T-helper 22 cell (primary cell): ENCODE measurements at places on chromosomes 1 and 21.

DNA sequence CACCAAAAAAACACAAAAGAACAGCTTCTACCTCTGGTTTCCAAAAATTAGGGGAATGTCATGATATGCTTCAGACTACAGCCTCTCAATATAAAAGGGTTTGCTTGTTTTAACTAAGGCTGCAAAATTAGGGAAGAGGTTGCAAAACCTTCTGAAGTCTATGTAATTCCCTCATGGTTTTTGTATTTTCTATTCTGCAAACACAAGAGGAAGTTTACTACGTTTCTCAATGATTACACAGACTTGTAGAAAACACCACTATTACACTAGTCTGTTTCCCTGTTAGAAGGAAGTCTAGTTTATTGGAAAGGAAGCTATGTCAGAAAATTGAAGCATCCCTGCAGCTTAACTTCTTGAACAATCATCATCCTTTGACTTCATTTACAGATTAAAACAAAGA lies 229.7 kb upstream of the FMN2 start:
- DNase-seq = no peak

DNA sequence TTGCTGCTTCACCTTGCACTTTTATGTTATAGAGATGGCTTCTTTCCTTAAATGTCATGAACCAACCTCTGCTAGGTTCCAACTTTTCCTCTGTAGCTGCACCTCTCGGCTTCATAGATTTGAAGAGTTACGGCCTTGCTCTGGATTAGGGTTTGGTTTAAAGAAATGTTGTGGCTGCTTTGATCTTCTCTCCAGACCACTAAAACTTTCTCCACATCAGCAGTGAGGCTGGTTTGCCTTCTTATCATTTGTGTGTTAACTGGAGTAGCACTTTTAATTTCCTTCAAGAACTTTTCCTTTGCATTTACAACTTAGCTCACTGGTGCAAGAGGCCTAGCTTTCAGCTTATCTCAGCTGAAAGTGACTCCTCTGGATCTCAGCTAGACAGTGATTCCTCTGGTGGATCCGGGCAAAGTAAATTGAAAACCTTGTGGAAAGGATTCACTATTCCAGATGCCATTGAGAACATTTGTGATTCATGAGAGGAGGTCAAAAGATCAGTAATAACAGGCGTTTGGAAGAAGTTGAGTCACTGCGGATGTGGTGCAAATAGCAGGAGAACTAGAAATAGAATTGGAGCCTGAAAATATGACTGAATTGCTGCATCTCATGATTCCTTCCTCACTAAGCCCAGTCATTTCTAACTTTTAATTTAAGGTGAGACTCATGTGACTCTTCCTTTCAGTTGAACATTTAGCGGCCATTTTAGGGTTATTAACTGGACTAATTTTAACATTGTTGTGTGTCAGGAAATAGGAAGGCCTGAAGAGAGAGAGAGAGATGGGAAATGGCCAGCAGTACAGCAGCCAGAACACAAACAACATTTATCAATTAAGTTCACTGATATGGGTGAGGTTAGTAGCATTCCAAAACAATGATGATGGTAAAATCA lies 16.2 kb upstream of the RGS1 start:
- no peak for DNase-seq

GRCh38 chr1:168320800-168321450 lies 40.2 kb downstream of the TBX19 start:
- no peak for DNase-seq

GRCh38 chr1:190124068-190124467 lies 353.6 kb downstream of the BRINP3 start:
- no peak for DNase-seq

DNA sequence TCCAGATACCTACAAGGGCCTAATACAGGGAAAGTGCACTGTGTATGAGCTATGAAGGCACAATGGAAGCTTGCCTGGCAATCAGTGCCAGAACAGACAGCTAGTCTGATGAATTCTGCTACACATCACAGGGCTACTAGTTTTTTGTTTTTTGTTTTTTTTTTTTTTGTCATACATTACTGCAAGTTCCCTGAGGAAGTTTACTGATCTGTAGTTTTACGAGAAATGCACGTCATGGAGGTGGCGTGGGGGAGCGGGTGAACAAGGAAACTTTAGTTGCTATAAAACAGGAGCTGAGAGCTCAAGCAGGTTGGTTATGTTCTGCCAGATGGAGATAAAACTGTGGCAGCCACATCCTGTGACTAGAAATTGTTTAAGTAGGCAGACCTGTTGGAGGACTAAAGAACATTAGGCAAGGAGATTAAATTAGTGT lies 17.7 kb downstream of the PTPRC start:
- DNase-seq = peak; percentile 85

GRCh38 chr1:224541072-224541790 lies 74.9 kb upstream of the CNIH3 start:
- DNase-seq = no peak

GRCh38 chr1:82560566-82560965 lies 759.8 kb downstream of the ADGRL2 start:
- DNase-seq = no peak

GRCh38 chr1:55140137-55140536 lies 75.0 kb downstream of the USP24 start:
- no peak for DNase-seq

GRCh38 chr1:31617916-31618746 lies 642 bp downstream of the HCRTR1 start:
- DNase-seq = no peak

GRCh38 chr1:233143241-233143640 lies 152.3 kb downstream of the PCNX2 start:
- no peak for DNase-seq

DNA sequence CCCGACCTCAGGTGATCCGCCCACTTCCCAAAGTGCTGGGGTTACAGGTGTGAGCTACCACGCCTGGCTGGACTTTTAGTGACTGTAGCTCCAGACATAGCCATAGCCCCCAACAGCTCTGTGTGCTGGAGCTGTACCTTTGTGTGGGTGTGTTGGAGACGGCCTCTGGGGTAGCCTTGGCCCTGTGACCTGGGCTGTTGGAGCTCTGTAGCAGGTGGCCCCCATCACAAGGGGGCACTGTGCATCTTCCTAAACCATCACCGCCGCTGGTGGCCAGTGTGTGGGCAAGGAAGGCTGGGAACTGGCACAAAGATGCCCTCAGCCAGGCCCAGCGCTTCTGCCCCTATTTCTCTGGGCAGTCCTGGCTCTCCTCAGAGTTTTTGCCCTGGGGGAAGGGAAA lies 38.4 kb upstream of the FOXO6 start:
- DNase-seq = no peak

GRCh38 chr21:38721055-38721454 lies 84.7 kb upstream of the ETS2 start:
- DNase-seq = no peak

DNA sequence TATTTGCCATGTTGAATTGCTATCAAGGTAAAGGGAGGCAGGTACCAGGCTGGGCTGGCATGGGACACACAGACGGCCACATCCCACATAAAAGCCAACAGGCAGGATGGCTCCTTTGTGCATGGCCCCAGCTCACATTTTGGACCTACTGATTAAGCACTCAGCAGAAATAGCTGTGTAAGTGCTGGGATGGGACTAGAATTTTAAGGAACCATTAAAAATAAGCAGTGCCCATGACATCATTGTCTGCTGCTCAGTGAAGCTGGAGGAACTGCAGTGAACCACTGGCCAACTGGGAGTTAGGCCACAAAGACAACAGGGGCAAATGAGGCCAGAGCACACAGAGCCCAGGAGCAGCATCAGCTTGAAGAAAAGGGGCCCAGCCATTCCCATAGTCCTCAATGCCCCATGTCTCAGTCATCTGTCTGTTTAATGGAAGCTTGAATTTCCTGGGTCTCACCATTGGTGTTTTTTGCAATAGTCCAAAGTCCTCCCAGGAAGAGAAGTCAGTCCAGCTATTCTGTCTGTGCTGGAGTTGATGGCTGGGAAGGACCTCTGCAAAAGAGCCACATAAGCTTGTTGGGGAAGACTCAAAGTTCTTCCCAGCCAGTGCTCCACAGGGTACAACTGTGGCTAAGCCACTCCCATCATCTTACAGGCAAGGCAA lies 45.3 kb upstream of the TNR start:
- DNase-seq = no peak

- DNase-seq = no peak
These were observed 88.2 kb upstream of the OLFM3 start for GRCh38 chr1:102084771-102085535.

GRCh38 chr1:23251812-23252211 lies 34.5 kb upstream of the HTR1D start:
- no peak for DNase-seq

DNA sequence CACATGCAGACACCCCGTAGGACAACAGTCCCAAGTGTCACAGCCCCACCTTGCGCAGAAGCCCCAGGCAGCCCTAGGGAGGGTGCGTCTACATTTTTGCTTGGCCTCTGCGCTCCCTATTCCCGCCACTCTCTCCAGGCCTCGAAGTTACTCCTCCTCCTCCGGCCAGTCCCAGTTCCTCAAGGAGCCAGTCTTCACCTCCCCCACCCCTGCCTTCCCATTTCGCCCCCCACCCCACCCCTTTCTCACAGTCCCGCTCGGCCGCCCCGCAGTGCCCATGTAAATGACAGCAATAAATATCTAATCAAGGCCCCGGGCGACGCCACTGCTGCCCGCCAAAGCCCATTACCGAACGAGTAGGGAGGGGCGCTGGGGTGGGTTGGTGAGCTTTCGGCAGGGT lies 3.2 kb downstream of the DMBX1 start:
- DNase-seq = no peak

DNA sequence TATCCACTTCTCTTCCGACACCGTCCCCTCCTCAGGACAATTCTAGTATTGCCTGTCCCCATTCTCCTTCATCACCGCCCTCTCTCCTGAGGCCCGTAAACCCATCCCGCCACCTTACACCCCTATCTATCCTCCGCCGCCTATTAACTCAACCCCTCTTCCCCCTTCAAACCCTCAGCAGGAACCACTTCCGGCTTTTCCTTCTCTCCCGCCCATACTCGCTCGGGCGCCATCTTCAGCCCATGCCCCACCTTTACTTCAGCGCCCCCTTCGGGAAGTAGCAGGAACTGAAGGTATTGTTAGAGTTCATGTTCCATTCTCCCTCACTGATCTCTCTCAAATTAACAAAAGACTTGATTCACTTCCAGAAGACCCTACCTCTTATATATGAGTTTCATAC lies 31.6 kb downstream of the VN1R5 start:
- no peak for DNase-seq

GRCh38 chr21:41970751-41971653 lies 17.2 kb upstream of the C2CD2 start:
- no peak for DNase-seq

GRCh38 chr1:178509414-178510007 lies 3.4 kb upstream of the TEX35 start:
- DNase-seq = no peak

DNA sequence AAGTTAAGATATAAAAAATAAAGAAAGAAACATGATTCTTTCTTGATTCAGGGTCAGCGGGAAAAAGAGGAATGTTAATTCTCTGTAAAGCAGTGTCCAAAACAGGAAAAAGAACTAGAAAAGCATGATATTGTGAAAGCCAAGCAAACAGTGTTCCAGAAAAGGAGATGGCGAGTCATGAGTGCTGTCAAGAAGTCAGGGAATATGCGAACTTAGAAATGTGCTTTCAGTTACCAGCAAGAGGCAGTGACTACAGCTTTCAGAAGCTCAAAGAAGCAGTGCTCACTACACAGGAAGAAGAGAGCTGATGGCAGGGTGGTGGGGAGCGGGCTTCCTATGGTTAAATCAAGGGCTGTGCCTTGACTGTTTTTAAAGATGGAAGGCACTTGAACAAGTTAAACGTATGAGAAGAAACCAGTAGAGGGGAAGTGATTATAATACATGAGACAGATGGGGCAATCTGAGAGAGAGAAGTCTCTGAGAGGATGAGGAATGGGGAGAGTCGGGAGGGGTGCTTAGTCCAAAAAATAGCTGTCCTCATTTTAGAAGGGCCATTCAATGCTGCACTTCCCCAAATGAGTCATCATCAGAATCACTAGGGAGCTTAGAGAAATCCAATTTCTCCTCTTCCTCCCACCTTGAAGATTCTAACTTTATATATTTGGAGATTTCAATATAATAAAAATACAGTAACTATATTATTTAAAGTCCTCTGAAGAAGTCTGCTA lies 90.4 kb downstream of the KCNK1 start:
- DNase-seq = no peak

GRCh38 chr21:28106370-28106890 lies 886.2 kb downstream of the LTN1 start:
- no peak for DNase-seq

- no peak for DNase-seq
These were observed 120.1 kb downstream of the PLPP3 start for GRCh38 chr1:56459260-56459659.

DNA sequence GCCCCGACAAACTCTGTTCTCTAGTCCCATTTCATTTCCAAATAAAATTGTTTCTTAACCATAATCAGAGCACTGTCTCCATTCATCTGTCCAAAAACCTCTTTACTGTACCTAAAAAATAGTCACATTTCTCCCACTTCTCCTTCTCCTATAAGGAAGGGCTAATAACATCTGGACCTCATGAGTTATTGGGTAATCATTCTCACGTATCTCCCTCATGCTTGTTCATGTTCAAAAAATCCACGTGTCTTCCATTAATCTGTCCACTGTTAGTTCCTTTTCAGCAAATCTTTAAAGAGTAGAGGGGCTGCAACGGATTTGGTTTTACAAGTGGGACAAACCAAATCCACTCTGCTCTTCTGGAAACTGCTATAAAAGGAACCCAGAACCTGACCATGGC lies 1418.8 kb downstream of the MRPL39 start:
- no peak for DNase-seq

- DNase-seq = no peak
These were observed 81.5 kb downstream of the DMRTB1 start for GRCh38 chr1:53540604-53541262.

DNA sequence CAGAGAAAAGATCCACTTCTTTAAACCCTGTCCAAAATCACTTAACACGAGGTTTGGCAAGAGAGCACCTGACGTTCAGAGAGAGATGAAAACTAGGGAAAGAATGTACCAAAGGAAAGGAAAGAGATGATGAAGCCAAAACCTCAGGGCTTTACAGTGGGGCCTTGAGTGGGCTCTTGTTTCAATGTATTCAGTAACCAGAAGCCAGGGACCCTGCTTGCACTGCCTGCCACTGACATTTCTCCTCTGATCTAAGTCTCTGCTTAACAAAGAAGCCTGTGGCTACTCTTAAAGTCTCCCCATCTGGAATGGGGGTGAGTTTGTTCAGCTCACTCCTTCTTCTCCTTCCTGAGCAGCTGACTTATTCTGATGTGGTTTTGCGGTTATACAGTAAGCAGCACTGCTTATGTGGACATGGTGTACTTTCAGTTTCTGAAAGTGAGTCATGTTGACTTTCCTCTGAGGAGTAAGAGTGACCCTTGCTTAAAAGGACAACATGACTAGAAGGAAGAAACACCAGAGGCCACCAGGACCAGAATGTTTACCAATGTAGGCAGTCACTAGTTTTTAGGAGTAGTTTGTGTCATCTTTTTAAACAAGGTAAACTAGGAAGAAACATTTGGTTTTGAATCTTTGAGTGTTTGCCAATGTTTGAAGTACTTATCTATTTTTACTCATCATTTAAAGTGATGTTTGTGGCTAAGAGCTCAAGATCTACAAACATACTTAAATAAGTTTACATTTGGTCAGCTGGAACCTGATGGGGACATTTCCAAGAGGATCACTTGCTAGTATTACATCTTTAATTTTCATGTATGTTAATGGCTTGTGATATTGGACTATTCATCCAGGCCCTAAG lies 87.4 kb downstream of the FASLG start:
- peak; percentile 23 for DNase-seq
